T-helper 17 cell (primary cell): ENCODE measurements at places on chromosomes 7 and 10.
A peak's percentile ranks its signal among the peaks of the same experiment; 100 is the strongest.

- no peak for DNase-seq
Observed at GRCh38 chr10:127556916-127557315, 7.8 kb downstream of the NPS start.

DNA sequence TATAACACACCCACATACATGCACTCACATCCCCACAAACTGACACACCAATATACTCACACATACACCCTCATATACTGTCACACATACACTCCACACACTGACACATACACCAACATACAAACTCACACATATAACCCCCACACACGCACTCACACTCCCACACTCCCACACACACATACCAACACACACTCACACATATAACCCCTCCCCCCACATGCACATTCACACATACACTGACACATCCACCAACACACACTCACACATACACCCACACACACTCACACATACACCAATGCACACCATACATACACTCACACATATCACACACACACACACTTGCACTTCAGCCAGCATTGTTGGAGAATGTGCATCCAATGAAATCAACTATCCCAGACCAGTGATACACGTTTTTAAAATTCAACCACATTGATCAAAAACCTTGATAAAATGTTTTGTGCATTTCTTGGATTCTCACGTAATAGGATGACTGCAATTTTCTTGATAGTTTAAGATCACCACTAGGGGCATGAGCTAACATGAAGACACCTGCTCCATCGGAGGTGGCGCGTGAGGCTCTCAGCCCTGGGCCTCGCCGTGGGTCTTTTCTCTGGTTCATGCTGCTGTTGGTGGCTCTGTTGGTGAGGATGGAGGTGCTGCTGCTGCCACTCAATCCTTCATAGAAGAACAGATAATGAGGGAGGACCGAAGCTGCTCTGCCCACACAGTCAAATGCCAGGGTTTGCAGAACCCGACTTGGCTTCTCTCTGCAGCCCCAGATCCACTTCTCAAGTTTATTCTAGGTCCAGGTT lies 32.1 kb upstream of the CHST15 start:
- no peak for DNase-seq

DNA sequence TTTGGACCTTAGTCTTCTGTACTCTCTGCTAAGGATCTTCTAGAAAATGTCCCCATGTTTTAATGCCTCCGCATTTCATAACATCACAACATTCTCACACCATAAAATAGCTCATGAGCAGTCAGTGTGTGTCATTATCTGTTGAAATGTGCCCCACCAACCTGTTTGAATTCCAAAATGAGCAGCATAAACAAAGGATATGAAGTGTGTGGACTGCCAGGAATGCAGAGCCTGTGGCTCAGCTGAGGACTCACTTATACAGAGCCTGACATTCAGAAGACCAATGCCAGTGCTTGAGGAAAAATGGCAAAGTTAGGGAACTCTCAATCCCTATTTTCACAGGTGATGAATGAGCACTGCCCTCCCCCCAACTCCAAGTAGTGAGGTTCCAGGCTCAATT lies 621.4 kb downstream of the POM121L12 start:
- DNase-seq = no peak

GRCh38 chr7:110808361-110808760 lies 282.6 kb upstream of the LRRN3 start:
- DNase-seq = no peak

DNA sequence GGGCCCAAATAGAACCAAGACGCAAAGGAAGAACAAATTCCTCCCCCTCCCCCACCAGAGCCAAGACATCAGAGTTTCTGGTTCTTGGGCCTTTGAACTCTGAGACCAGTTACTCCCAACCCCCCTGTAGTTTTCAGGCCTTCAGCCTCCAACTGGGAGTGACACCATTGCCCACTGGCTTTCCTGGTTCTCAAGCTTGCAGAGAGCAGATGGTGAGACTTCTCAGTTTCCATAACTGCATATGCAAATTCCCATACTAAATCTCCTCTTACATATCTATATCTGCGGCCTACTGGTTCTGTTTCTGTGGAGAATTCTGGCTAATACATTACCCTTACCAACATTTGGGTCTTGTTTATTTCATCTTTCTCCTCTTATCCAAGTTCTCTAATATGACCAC lies 762.9 kb downstream of the GRM8 start:
- DNase-seq = no peak

DNA sequence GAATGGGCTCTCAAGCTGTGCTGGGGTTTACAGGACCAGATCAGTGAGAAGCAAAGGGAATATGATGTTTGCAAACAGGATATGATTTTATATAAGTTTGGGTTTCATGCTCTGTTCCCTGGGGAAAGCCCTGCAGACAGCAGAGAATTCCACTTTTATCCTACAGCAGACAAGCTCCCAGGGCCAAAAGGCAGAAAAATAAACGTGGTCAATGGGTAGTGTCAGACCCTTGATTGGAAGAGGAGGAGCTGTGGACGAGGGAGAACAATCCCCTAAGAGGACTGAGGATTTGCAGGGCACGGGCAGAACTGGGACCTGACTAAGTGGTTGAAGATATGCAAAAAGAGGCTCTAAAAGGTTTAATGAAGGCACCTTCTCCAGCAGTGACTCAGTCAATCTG lies 275.3 kb downstream of the HDAC9 start:
- DNase-seq = no peak

- no peak for DNase-seq
Observed at GRCh38 chr7:155807065-155807671, 5.1 kb downstream of the SHH start.

DNA sequence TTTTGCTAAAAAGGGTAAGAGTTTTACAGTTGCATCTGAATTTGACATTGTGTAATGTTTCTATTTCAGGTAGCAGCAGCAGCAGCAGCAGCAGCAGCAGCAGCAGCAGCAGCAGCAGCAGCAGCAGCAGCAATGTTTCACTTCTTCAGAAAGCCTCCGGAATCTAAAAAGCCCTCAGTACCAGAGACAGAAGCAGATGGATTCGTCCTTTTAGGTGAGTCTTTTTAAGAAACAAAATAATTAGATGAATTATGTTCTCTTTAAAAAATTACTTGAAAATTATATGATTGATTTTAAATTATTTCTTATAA lies 32.6 kb downstream of the UMAD1 start:
- no peak for DNase-seq

DNA sequence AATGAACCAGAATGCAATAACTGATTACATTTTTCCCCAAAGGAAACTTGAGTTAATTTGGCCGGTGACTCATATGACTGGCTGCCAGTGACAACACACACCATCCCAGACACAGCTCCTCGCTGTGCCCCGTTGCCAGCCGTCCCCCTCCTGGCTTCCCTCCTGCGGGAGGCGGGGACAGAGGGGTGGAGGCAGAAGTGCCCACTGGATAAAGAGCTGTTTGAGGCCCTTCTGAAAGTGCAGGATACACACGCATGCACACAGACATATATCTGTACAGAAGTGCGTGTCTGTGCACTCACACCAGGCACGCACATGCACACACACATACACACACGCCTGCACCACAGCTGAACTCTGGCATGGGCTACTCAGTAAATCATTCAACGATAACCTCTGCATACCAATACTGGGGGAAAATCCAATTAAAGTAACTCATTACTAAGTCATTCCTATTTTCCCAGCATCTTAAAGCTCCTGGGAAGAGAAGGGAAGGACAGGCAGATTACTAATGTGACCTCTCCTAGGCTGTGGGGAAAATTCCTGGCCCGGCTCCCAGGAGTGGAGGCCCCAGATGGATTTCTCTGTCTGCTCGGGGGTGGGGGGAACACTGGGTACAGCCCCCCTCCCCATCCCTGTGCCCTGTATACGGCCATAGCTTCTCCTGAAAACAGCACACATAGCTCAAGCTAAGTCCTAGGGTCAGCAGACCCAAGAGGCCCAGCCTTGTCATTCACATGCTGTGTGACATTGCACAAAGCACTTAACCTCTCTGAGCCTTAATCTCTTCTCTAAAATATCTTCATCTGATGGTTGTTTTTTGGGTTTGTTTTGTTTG lies 52.3 kb upstream of the MYL10 start:
- DNase-seq = no peak

- DNase-seq = no peak
Observed at GRCh38 chr10:93473161-93473560, 9.0 kb downstream of the MYOF start.

DNA sequence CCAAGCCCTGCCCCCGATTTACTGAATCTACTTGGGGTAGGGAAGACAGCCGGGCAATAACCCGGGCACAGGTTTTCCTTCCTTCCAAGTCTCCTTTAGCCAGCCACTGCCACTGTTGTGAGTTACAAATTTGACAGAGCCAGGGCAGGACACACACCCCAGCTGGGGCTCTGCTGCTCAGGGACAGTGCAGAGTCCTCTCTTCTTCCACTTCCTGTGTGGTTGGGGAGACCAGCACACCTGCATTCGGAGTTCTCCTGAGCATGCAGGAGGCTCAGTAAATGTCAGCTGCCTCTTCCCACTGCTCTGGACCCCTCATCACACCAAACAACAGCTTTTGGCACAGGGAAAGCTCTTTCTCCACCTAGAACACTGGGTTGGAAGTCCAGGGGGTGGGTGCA lies 21.3 kb downstream of the CHST15 start:
- no peak for DNase-seq

DNA sequence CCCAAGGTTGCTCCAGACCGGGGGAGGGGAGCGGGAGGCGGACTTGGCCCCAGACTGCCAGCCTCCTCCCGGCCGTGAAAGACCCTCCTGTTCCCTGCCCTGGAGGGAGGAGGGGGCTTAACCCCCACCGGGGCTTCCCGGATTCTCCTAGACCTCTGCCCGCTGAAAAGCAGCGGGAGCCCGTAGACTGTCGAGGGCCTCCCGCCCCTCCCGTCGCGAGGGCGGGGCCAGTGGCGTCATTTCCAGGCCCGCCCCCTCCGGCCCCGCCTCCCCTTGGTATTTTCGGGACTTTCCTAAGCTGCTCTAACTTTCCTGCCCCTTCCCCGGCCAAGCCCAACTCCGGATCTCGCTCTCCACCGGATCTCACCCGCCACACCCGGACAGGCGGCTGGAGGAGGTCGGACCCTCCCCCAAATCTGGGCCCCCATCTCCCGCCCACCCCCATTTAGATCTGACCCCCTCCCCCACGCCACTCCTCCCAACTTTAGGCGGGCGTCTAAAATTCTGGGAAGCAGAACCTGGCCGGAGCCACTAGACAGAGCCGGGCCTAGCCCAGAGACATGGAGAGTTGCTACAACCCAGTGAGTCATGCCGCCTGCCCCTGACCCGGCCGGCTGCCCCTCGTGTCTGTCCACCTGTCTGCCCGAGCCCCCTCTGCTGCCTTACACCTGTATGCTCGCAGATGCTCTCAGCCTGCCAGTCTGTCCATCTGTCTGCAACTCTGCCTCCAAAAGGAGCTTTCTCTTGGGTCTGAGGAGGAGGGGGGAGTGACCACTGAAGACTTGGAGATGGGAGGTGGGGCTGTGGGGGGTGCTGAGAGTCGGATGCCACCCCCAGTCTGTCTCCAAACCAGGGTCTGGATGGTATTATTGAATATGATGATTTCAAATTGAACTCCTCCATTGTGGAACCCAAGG lies at the start of gene NFKB2:
Gene NFKB2, plus strand, starts transcription at position 306 of the 917 bp plus-strand sequence. Its CDS starts 255 bp downstream, at position 561.
- peak; percentile 94 for DNase-seq

- DNase-seq = peak; percentile 20
Observed at GRCh38 chr10:5283305-5284158, 81.2 kb upstream of the UCN3 start.

DNA sequence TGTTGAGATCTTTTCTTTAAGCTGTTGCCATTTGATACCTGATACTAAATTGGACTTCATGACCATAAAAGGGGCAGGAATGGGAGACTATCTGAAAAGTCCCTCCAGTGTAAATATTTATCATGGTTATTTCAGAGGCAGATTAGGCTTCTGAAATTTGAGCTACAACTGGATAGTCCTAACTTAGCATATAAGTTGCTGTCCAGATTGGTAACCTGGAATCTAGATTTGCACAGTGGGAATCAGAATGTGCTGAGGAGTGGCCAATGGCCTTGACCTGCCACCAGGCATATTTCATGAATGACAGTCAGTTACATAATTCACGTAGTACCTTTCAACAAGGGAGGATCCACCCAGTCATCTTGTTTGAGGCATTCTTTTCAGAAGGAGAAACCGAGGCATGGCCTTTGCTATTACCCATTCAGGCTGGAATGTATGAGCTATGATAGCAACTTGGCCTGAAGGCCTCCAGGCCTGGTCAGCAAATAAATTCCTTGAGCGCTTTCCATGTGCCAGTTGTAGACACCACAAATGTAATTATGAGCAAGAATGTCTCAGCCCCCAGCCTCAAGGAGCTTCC lies 80.0 kb downstream of the EEPD1 start:
- no peak for DNase-seq

- no peak for DNase-seq
Observed at GRCh38 chr7:95931460-95932232, 159.3 kb downstream of the DYNC1I1 start.

DNA sequence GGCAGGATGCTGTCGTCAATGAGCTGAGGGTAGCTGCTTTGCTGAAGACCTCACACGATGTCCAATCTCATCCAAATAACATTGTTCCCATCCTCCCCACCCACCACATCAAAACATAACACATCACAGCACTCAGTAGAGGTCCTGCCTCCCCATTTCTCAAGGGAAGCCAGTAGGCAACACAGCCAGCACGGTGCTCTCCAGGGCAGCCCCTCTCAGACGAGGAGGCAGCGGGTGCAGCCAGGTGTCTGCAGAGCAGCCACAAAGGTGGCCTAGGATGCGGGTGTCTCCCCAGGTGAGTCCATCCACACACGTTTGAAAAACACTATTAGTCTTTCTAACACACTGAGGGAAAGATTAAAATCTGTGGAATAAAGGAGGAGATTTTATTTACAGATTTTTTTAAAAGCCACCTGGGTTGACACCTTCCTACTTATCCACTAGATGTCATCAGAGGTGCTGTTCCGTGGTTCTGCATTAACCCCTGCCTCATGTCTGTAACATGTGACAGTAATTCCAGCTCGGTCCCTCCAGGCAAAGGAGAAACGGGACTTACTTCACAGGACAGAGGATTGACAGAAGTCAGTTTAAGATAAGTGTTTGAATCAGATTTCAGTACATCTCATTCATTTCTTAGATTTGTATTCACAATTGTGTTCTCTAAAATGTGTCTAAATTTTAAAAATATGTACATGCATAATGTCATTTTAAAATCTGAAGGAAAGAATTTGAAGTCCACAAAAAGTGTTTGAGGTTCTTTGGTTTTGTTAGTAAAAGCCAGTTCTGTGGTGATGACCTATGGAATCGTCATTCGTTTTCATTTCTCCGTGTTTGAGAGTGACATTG lies 68.0 kb downstream of the LANCL2 start:
- no peak for DNase-seq

GRCh38 chr7:119571666-119572065 lies 701.3 kb upstream of the KCND2 start:
- DNase-seq = no peak

DNA sequence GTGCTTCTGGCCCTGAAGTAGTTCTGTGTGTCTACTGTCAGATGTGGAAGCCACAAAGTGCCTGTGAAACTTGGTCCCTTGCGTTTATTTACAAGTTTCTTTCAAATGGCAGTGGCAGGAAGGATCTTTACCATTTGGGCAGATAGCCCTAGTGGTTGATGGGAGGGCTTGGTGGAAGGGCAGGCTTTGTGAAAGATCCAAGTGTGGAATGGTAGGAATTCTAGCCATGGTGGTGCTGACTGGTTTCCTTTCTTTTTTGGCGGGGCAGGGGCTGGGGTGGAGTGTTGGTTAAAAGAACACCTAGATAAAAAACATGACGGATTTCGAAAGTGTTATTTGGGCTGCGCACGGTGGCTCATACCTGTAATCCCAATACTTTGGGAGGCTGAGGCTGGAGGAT lies 27.0 kb downstream of the AUTS2 start:
- no peak for DNase-seq

GRCh38 chr7:27398851-27399250 lies 156.2 kb downstream of the EVX1 start:
- no peak for DNase-seq

- no peak for DNase-seq
Observed at GRCh38 chr7:116138202-116138801, 72.0 kb upstream of the TES start.
